Progenitor cell of endocrine pancreas (in vitro differentiated cells): ENCODE measurements at places on chromosomes 6 and 20.

- DNase-seq, result no peak
These were observed 160.4 kb upstream of the SMLR1 start for GRCh38 chr6:130666786-130667185.

DNA sequence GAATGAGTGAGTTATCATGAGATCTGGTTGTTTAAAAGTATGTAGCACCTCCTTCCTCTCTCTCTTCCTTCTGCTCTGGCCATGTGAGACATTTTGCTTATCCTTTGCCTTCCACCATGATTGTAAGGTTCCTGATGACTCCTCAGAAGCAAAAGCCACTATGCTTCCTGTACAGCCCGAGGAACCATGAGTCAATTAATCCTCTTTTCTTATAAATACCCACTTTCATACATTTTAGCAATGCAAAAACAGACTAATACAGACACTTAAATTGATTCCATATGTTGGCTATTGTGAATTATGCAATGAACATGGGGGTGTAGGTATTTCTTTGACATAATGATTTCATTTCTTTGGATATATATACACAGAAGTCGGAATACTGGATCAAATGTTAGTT is 792.8 kb upstream of the EYS start:
- no peak for DNase-seq

DNA sequence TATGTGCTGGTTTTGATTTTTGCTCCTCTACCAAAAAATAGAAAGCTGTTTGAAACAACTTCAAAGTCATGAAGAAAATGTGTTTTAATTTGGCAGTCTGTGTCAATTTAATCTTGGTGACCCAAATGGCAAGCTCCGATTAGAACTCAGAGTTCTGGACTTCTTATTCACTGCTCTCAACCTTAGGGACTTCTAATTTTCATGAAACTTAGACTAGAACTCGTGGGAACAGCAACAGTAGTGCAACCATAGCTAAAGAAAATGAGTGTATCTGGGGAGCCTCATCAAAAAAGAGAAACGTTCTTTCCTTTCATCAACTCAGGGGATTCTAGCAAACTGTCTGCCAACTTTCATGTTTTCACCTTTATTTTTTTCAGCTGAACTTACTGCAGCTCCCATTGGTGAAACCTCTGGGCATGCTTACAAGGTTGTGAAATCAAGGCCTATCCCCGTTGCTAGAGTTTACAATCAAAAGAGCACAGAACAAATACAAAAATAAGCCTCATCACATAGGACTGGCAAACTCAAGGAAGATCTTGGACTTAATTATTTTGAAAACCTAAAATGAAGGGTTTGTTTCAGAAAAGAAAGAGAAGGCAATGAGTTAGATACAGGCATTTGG is 114.0 kb upstream of the HSF2 start:
- no peak for DNase-seq

DNA sequence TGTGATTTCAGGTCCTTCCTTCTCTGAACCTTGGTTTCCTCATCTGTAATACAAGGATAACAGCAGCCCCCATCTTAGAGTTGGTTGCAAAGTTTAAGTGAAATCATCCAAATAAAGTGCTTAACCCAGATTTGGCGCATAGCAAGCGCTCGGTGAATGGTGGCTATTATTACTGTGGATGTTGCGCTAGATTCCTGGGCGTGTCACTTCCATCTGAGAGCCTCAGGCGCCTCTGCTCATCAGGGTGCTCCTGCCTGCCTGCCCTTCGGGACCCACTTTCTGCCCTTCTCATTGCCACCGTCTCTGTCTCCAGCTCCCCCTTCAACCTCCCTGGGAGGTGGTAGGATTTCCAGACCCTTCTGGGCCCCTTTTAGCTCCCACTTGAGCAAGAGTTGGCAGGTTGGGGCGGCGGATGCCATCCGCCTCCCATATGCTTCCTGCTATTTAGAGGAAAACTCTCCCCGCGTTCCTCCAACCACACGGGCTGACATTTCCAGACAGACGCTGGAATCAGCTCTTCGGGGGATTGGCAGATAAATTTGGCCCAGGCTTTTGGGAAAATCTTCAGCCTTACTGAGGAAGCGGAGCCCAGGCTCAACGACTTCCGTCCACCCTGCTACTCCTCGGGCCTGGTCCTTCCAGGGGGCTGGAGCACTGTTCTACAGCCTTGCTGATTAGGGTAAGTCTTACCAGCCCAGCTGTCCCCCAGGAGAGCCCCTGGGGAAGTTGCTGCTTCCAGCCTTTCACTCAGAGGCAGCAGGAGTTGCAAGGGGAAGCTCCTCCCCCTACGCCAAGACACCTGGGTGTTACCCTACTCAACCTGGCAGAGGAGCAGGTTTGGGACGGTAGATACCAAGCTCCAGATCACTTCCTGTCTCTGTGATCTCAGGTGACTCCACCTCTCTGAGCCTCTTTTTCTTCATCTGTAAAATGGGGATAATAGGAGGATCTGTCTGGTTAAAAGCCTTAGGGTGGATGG is 71.5 kb downstream of the DLGAP4 start:
- DNase-seq, result no peak

- DNase-seq, result no peak
These were observed 18.8 kb upstream of the NHSL1 start for GRCh38 chr6:138518054-138518453.

- DNase-seq, result no peak
These were observed 304.2 kb upstream of the PRDM1 start for GRCh38 chr6:105781915-105782314.

DNA sequence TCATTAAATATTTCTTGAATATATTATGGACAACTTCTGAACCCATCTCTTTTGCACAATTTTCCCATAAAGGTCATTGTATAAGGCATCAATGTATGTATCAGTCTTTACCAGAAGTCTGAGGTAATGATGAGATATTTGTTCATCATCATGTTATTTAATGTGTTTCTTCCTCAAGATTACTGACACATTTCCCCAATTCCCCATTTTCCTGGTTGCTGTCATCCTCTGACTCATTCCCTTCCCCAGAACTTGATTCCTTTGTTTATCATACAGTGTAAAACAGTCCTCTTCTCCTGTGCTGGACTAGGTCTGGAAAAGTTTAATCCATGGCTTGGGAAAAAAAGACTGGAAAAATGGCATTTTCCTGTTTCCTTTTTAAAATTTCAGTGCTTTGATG is 107.9 kb upstream of the FLRT3 start:
- no peak for DNase-seq

- DNase-seq, result no peak
These were observed 29.9 kb downstream of the LRRC1 start for GRCh38 chr6:53824714-53825113.

- no peak for DNase-seq
These were observed 4.6 kb downstream of the WFDC12 start for GRCh38 chr20:45119556-45120266.

DNA sequence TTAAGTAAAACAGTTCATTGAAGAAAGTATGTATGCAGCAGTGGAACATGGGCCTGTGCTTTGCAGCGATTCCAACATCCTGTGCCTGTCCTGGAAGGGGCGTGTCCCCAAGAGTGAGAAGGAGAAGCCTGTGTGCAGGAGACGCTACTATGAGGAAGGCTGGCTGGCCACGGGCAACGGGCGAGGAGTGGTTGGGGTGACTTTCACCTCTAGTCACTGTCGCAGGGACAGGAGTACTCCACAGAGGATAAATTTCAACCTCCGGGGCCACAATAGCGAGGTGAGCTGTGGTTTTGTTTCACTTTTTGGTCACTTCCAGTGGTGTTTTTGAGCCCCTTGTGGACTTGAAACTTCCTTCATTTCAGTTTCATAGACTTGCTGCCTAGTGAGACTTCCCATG is 1.7 kb downstream of the TULP4 start:
- no peak for DNase-seq

DNA sequence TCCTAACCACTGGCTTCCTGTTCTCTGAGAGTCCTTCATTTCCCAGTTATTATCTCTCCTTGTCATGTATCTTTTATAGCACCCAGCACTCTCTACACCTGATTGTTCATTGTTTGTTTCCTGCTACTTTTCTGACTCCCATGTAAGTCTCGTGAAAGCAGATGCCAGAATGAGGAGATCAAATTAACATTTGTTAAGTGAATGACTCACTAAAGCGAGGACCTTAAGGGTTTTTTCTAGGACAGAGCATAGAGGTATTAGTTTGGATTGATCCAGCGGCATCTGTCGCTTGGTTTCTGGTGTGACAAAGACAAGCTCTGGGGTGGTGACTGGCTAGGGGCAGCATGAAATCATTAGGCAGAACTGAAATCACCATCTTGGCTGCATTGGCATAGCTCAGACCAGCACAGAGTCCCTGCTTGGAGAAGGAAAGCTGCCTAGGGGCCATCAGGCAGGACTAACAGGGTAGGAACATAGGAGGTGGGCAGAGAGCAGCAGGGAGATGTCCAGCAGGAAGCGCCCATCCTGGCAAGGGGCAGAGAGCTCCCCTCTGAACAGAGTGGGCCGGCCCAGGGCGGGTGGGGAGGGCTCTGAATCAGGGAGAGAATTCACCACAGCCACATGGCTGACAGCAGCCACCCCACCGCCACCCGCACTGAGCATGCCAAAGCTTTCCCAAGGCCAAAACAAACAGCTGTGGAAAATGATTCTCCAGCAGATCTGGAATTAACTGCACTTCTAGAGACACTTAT is 97.1 kb upstream of the CEP85L start:
- DNase-seq, result no peak

- DNase-seq, result no peak
These were observed 200.2 kb upstream of the EYA4 start for GRCh38 chr6:133040803-133041419.

DNA sequence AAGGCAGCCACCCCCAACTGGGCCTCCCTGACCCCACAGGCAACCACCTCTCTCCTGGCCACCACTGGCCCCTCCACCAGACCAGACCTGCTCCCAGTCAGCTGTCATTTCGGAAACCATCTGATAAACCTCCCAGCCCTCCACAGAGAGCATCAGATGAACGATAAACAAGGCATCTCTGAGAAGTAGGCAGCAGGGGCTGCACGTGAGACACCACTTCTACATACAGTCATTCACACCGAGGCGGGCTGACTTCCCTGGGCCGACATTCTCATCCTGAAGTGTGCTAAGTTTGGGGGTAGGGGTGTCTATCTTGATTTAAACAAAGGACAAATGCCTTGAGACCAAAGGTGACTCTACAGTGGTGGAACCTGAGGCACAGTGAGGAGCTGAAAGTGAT is 13.8 kb downstream of the CPNE5 start:
- DNase-seq, result no peak

DNA sequence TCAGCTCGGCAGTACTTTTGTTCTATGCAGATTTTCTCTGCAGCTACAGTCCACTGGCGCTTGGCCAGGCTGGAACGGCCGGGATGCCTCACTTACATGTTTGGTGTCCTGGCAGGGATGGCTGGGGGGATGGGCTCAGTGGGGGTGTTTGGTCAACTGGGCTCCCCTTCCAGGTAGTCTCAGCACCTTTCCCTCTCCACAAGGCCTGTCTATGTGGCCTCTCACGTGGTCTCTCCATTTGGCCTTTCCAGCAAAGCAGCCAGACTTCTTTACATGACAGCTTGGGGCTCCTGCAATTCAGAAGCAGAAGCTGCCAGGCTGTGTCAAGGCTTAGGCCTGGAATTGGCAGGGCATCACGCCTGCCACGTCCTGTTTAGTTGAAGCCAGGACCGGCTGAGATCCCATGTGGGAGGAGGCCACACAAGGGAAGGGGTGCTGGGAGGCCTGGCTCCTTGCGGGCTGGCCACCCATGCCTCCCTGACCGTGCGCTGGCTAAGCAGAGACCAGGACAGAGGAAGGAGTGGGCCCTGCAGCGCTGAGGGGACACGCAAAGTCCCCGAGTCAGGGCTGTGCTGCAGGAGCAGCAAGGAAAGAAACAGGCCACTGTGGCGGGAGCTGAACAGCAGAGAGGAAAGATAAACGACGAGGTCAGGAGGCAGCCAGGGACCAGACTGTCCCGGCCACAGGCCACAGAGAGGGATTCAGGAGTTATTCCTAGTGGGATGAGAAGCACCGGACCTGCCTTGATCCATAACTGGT is 38.9 kb downstream of the MGME1 start:
- DNase-seq, result no peak

GRCh38 chr20:51966296-51966971 is 164.1 kb upstream of the SALL4 start:
- DNase-seq, result no peak

DNA sequence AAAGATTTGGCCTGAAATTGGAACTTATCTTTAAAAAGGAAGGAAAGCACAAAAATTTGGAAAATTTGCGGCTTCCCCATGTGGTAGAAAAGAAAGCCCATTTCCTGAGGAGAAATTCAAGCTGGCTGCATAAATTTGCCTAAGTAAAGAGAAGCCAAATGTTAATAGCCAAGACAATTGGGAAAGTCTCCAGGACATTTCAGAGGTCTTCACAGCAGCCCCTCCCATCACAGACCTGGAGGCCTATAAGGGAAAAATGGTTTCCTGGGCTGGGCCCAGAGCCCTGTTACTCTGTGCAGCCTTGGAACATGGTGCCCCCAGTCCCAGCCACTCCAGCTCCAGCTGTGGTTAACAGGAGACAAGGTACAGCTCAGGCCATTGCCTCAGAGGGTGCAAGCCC is 736.5 kb downstream of the HACE1 start:
- no peak for DNase-seq

DNA sequence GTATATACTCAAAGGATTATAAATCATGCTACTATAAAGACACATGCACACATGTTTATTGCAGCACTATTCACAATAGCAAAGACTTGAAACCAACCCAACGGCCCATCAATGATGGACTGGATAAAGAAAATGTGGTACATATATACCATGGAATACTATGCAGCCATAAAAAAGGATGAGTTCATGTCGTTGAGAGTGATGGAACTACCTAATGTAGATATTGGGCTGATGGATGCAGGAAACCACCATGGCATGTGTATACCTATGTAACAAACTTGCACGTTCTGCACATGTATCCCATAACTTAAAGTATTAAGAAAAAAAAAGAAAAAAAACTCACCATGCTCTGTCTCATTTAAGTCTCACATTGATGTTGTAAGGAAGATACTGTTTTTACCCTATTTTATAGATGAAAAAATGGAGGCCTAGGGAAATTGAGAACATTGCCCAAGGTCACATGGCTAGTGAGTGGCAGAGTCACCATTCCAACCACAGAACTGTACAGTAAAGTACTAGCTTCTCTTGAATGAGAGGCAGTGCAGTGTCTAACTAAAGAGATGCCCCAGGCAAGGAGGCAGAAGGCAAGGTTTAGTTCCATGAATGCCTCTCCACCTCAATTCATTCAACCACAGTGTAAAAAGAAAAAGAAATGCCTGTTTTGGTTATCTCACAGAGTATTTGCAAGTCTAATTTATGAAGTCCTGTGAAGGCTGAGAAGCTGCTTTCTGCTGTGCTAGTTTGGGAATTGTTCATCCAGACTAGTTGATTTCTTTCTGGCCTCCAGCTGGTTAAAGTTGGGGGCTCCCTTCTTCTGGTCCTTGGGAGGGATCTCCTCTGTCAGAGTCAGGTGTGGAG is 68.2 kb downstream of the FIG4 start:
- DNase-seq, result no peak

GRCh38 chr6:167805349-167806060 is 21.2 kb upstream of the AFDN start:
- no peak for DNase-seq

- no peak for DNase-seq
These were observed 81.4 kb downstream of the ANKS1A start for GRCh38 chr6:34970488-34970887.
